ENCODE measurements at places on chromosomes 12 and 14. TPM values are rescaled to one million over a fixed set of nuclear protein-coding genes. Genes with fewer than 3 reads are reported as not detected.

FOXN4 gene
- total RNA-seq, result not detected

FGD4 gene
- total RNA-seq, result 28.5 TPM

HSPB8 gene
- 33.8 TPM for total RNA-seq

SLCO1B3 gene
- total RNA-seq, result not detected

KLRB1 gene
- total RNA-seq, result not detected

MGAT4C gene
- total RNA-seq, result 0.07 TPM

MSRB3 gene
- 91.8 TPM for total RNA-seq

KRT73 gene
- not detected for total RNA-seq

NUAK1 gene
- 31.4 TPM for total RNA-seq

HOXC12 gene
- total RNA-seq, result not detected

IQSEC3 gene
- total RNA-seq, result 0.17 TPM

TAS2R20 gene
- 3.8 TPM for total RNA-seq

TAS2R14 gene
- total RNA-seq, result 4.3 TPM

CD69 gene
- total RNA-seq, result not detected

WNT1 gene
- total RNA-seq, result not detected

PTPRB gene
- total RNA-seq, result 8.6 TPM

GLI1 gene
- total RNA-seq, result 0.76 TPM

ANKS1B gene
- 1.9 TPM for total RNA-seq

NPAS3 gene
- total RNA-seq, result 0.76 TPM

ADAM20 gene
- total RNA-seq, result 2.4 TPM

DLK1 gene
- total RNA-seq, result not detected

TAS2R42 gene
- total RNA-seq, result not detected

CLEC4D gene
- total RNA-seq, result not detected

SYCP3 gene
- 0.33 TPM for total RNA-seq

LRP6 gene
- total RNA-seq, result 56.1 TPM

LMO3 gene
- 0.39 TPM for total RNA-seq

Data from smooth muscle cell of the pulmonary artery (primary cell).